ENCODE measurements at places on chromosomes 5 and 9.

DNA sequence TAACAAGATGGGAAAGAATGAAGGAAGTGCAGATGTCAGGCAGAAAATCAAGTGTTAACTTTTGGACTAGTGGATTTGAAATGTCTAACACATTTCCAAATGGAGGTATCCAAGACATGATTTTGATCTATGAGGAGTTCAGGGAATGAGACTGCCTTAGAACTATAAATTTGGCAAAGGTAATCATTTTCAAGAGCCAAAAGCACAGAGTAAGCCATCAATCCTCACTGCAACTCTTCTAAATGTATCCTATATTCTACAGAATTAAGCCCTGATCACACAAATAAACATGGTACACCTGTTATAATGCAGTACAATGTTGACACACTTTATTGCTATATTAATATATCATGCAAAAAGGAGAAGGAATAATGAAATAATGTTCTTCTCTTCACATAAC lies 55.6 kb downstream of the SETX start:
- no peak for DNase-seq

- DNase-seq, result no peak
Measured at GRCh38 chr9:30534896-30535295, 1849.5 kb upstream of the ACO1 start.

DNA sequence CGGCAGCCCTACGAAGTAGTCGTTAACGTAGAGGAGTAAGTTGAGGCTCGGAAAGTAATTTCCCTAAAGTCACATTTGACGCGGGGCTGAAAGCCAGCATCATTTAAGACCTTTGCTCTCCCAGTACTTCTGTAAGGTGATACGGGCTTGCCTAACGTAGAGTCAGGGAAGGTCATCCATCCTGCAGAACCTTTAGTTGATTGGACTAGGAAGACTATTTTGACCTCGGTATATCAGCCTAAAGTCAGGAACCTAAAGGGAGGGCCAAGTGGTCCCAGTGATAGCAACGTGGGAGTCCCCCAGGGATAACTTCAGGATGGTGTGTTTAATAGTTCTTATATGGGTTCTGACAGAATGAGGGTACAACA lies 657 bp downstream of the NUP214 start:
- no peak for DNase-seq

DNA sequence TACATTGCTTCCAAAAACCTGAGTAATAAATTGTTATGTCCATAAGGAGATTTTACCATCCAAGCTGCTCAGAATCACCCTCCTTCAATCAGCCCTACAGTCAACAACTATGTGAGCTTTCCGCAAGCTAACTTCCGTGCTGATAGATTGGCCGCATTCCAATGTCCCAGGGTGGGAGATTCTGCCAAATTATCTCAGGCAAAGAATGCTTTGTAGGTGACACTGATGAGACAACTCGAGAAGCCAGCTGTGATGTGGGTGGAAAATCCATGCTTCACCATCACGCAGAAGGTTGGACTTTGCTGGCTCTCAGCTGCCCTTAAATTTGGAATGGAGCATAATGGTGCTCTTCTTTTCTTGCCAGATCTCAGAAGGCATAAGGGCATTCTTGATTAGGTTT lies 44.9 kb upstream of the HCN1 start:
- DNase-seq, result no peak

DNA sequence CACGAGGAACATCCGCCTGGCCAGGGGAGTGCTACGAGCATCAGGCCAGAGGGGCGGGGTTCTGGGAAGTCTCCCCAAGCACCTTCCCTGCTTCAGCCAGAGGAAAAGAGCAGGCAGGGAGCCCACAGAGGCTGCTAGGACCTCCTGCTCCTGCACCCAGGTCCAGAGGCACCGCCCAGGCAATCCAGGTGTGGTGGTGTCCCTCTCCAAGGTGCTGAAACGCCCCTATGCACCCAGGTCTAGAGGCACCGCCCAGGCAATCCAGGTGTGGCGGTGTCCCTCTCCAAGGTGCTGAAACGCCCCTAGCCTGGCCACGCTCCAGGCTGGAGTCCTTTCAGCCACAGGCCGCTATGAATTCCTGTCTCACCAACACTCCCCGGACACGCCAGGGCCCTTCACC lies 10.7 kb upstream of the UBAC1 start:
- peak; percentile 9 for DNase-seq

DNA sequence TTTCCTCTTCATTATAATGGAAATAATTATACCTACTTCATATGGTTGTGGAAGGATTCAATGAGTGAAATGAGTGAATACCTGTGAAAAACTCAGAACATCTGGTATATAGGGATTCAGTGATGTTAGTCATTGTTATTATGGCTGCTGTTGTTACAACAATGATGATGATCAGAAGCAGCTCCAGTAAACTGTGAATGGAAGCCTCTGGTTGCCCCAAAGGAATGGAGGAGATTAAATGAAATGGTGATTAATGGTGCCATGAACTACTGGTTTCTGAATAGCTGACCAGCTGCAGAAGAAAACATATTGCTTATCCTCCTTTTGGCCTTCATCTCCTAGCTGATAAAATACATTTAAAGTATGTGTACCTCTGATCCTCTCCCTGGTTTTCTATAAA lies 372.0 kb downstream of the ARHGEF28 start:
- no peak for DNase-seq

GRCh38 chr5:140563596-140563995 lies 802 bp downstream of the APBB3 start:
- no peak for DNase-seq

DNA sequence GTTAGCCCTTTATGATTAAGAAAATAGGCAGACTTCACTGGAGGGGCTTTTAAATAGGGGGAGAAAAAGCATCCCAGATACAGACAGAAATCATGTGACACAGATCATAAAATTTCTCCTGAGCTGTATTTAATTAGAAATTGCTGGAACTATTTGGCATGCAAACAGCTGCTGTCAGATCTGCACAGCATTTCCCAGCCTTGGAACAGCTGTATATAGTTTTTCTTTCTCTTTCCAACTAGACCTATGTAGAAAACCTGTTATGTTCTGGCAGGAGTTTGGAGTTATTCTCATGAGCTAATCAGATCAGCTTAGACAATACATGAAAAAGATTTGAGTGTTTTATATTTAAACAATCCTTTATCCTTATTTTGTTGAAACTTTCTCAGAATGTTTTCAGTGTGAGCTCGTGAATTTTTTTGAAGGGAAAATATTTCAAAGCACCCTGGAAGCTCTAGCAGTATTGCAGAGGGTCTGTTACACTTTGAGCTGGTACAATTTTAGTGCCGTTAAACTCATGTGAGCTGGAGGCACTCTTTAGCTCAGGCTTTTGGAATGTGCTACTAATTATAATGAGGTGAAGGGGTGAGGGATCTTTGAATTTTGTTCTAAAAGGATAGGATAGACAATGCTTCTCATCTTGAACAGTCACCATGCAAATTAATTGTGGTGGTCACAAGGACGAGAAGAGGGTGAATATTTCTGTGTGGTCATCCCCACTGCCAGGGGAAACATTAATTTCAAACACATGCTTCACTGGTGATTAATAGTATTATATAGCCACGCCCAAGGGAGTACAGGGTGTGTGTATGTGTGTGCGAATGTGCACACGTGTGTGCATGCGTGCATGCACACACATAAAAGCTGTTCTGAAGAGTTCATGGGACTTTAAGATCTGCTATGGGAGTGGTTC lies 239.4 kb upstream of the FBXL7 start:
- no peak for DNase-seq

DNA sequence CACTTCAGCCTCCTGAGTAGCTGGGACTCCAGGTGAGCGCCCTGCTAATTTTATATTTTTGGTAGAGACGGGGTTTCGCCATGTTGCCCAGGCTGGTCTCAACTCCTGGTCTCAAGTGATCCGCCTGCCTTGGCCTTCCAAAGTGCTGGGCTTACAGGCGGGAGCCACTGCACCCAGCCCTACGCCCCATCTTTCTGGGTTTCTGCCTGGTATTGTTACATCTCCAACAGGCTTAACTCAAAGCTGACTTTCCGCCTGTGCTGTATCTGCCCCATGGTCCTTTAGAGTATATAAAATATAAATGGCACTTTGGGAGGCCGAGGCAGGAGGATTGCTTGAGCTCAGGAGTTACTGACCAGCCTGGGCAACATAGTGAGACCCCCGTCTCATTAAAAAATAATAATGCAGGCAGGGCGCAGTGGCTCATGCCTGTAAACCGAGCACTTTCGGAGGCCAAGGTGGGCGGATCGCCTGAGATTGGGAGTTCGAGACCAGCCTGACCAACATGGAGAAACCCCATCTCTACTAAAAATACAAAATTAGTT lies 36.5 kb upstream of the GLDC start:
- peak; percentile 35 for DNase-seq

DNA sequence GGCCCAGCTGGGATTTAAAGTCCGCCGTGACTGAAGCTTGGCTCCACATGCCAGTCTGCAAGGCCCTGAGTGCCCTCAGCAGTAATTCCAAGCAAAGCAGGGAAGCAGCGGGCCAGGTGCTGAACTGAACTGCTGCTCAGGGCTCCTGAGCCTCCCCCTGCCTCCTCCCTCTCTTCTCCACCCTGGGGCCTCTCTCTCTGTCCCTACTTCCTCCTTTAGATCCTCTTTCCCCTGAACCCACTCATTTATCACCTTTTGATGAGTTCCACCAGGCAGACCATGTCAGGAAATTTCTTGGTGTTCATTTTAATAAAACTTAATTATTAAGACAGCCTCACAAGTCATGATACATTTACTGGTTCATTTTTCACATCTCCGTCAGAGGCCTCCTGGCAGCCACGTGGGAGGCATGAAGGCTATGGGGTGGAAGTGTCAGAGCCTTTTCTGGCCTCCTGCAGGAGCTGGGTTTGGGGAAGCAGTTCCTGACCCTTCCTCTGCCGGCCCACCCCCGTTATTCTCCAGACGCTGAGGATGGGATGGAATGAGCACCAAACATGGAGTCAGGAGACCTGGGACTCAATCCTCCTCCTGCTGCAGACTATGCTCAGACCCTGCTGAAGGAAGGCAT lies 32.2 kb upstream of the KCNIP1 start:
- DNase-seq, result no peak

DNA sequence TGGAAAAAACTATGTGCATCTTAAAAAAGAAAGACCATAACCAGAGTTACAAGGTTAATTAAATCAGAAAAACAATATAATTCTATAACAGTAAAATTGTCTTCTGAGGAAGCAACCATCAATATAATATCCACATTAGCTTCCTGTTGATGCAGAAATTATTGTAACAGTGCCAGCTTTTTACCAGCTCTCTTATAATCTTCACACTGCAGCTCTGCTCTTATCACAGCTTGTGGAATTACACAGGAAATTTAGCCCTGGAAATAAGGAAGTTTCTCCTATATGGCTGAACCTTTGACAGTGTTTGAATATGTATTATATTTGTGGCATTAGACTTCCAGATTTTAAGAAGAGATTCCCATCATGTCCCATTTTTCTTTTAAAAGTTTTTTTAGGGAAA lies 49.1 kb upstream of the TEK start:
- no peak for DNase-seq

GRCh38 chr9:557601-558201 lies 283.8 kb upstream of the DMRT1 start:
- DNase-seq, result no peak

GRCh38 chr5:7869474-7870136 lies 657 bp downstream of the MTRR start:
- DNase-seq, result no peak

GRCh38 chr5:3600106-3601060 lies 4.8 kb downstream of the IRX1 start:
- no peak for DNase-seq

- DNase-seq, result no peak
Measured at GRCh38 chr9:128150594-128151308, 1.5 kb downstream of the LCN2 start.

GRCh38 chr5:140988100-140988499 lies 21.8 kb downstream of the PCDHAC2 start:
- DNase-seq, result no peak

DNA sequence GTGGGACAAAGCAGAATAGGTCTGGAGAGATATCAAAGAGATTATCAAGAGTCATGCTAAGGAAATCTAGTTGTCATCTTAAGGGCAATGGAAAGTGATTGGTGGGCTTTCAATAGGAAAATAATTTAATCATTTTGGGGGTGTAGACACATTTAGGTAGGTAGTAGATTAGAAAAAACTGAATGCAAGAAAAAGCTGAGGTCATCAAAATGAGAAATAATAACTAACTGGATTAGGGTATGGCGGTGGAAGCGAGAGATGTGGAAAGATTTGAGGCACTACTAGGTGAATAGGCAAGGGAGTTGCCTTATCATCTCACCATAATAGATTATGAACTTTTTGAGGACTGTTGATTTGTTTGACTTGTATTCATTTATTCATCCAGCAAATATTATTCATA lies 393.2 kb upstream of the ZNF608 start:
- no peak for DNase-seq

GRCh38 chr9:37922363-37923117 lies 18.6 kb upstream of the SLC25A51 start:
- DNase-seq, result no peak

- DNase-seq, result no peak
Measured at GRCh38 chr9:121797081-121797480, 145.6 kb downstream of the DAB2IP start.

GRCh38 chr5:119367502-119368237 lies 11.9 kb downstream of the TNFAIP8 start:
- DNase-seq, result no peak

- DNase-seq, result no peak
Measured at GRCh38 chr5:158910782-158911692, 188.7 kb downstream of the EBF1 start.

- no peak for DNase-seq
Measured at GRCh38 chr5:89280103-89281037, 397.4 kb upstream of the MEF2C start.

GRCh38 chr5:17257705-17258273 lies 40.4 kb downstream of the BASP1 start:
- DNase-seq, result no peak

GRCh38 chr5:178651046-178651810 lies 24.4 kb upstream of the CLK4 start:
- DNase-seq, result no peak

DNA sequence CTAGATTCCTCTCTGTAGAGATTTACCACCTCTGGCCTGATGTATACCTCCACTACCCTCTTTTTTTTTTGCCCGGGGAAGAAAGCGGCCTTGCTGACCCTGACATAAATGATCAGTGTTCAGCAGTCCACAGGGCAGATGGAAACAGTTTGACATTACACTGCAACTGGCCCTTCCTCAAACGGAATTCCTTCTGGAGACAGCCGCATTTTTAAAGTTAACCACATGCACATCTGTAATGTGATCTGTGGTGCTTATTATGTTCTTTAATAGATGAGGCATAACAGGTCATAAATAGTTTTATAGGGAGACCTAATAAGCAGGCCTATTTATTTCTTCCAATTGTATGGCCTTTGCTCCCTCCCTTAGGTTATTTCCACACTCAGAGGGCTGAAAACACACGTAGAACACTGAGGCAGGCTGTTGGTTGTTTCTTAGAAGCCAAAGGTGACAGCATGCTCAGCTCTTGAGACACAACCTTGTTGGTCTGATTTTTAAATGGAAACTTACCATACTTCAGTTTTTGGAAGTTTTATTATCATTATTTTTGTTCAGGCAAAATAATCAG lies 84.0 kb upstream of the APC start:
- DNase-seq, result no peak
